ENCODE measurements at places on chromosomes 1 and 21. TPM values are rescaled to one million over a fixed set of nuclear protein-coding genes. Genes with fewer than 3 reads are reported as not detected.

GRCh38 chr21:35395728-35396127 lies 346.6 kb upstream of the RUNX1 start:
- H3K27me3 ChIP-seq = peaks cover 15% of the 10 kb centered on the region
- no peak for DNase-seq
- H3K4me1 ChIP-seq = no peaks in the 10 kb centered on the region
- no peak overlapping the region for H3K27ac ChIP-seq
- H3K4me3 ChIP-seq = no peak overlapping the region
- no peaks in the 10 kb centered on the region for H3K36me3 ChIP-seq

GRCh38 chr1:234886081-234886984 lies 242.3 kb downstream of the TOMM20 start:
- peaks cover 32% of the 10 kb centered on the region for H3K4me1 ChIP-seq
- no peaks in the 10 kb centered on the region for H3K36me3 ChIP-seq
- no peak overlapping the region for H3K27ac ChIP-seq
- DNase-seq = no peak
- no peaks in the 10 kb centered on the region for H3K27me3 ChIP-seq

GRCh38 chr21:37622755-37623154 lies 256.2 kb downstream of the DYRK1A start:
- H3K27ac ChIP-seq = no peak overlapping the region
- peaks cover 13% of the 10 kb centered on the region for H3K4me1 ChIP-seq
- H3K27me3 ChIP-seq = no peaks in the 10 kb centered on the region
- H3K4me3 ChIP-seq = no peak overlapping the region

The TRAF3IP3 gene
- 1.7 TPM for total RNA-seq

The PM20D1 gene
- total RNA-seq = not detected

The LRRC53 gene
- total RNA-seq = not detected

The TAL1 gene
- total RNA-seq = not detected

GRCh38 chr1:209190591-209191261 lies 392.8 kb upstream of the CAMK1G start:
- no peak for DNase-seq
- H3K36me3 ChIP-seq = no peaks in the 10 kb centered on the region
- H3K4me1 ChIP-seq = peaks cover 7% of the 10 kb centered on the region
- no peaks in the 10 kb centered on the region for H3K27me3 ChIP-seq
- H3K4me3 ChIP-seq = no peak overlapping the region

The EBNA1BP2 gene
- total RNA-seq = 68.3 TPM

DNA sequence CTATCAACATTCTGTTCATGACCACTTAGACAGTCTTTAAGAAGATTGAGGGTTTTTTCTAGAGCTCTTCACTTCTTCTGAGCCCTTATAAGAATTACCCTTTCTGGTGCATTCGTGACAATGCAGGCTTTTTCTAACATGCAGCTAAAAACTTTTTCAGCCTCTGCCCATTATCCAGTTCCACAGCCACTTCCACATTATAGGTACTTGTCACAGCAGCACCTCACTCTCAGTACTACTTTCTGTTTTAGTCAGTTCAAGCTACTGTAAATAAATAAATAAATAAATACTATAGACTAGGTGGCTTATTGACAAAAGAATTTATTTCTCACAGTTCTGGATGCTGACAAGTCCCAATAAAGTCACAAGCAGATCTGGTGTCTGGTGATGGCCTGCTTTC lies 284.4 kb upstream of the PKN2 start:
- no peak overlapping the region for H3K4me3 ChIP-seq
- peaks cover 5% of the 10 kb centered on the region for H3K4me1 ChIP-seq
- H3K27me3 ChIP-seq = no peaks in the 10 kb centered on the region
- no peaks in the 10 kb centered on the region for H3K36me3 ChIP-seq
- H3K27ac ChIP-seq = no peak overlapping the region

DNA sequence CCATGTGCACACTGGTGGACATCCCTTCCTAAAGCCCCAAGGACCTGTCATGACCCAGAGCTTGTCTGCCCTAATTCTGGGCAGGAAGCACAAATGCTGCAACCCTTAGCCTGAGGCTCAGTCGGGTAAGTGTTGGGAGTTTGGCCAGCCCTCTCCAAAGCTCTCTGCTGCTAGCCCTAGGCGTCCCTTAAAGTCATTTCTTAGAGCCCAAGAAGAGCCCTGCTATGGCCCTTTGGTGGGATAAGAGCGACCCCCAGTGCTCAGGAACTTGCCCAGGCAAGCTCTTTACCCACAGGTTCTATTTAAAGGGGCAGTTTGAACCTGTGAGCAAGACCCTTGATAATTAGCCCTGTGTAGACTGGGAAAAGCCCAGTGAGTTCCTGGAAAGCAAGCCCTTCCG lies 356.8 kb downstream of the RRAGC start:
- H3K27me3 ChIP-seq = peaks cover 57% of the 10 kb centered on the region
- no peak for DNase-seq
- H3K36me3 ChIP-seq = no peaks in the 10 kb centered on the region
- H3K27ac ChIP-seq = no peak overlapping the region
- H3K4me3 ChIP-seq = no peak overlapping the region

DNA sequence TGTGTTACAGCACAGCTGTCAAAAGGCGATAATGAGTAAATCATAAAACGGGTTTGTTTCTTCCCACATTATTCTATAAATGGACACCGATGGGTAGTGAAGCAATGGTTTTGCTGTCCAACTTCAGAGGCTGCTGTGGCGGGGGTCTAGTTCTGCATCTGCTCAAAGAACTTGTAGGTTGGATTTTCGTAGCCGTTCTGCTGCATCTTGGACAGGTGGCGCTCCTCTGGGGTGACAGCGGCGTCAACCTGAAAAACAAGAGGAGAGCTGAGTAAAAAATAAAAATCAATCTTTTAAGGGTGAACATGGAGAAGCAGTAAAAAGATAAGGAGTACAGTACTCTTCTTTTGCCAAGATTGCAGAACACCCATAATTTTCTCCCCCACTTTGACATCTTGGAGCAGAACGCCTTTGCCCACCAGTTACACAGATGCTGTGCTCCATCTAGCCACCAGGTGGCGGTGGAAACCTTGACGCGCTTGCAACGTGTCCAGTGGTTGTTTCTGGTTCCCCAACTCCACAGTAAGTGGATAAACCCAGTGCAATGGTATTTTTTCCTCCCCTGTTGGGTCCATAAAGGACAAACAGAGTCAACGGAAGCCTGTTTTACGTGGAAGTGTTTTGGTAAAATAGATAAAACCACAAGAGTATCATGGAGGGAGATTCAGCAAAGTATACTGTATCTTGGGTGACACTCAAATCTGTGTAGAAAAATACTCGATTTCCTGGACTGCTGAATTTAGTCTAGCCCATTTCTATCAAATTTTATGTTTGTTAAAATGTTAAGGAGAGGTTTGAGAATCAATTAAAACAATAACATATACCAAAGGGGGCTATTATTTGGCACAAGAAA lies 147.0 kb downstream of the GABPA start:
- no peak for DNase-seq
- no peak overlapping the region for H3K27ac ChIP-seq
- H3K4me3 ChIP-seq = no peak overlapping the region
- peaks cover 48% of the 10 kb centered on the region for H3K36me3 ChIP-seq

The MCOLN3 gene
- 7.2 TPM for total RNA-seq

DNA sequence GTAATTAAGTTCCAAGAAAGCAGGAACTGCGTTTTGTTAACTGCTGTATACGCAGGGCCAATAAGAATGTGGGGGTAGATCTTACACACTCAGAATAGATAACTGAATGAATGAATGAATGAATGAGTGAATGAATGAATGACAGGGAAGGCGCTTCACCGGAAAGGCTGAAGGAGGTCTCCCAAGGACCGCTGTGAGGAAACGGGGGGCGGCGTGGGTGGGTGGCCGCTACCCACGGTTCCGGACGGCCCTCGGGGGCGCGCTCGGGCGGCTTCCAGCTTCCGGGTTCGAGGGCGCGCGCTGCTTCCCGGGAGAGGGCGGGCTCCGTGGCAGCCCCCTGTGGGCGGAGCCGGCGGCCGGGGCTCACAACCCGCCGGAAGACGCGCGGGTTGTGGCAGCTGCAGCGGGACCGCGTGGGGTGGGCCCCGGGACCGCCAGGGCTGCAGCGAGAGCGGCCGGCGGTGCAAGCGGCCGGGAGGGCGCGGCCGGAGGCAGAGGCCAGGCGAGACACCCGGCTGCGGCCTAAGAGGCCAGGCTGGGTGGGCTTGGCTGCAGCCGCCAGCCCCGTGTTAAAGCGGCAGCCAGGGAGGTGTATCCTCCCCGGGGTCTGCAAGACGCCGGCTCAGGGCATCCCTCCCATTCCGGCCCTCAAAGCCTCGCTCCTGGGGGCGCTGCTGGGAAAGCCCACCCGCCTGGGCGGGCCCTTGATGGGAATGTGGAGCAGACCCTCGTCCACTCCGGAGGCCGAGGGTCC lies at the start of gene ZFP69:
TSS of gene ZFP69 (plus strand) at position 367 of the 754 bp plus-strand sequence. CDS start 2,072 bp downstream, outside the sequence.
- H3K36me3 ChIP-seq = peaks cover 19% of the 10 kb centered on the region
- no peaks in the 10 kb centered on the region for H3K27me3 ChIP-seq
- peaks cover 11% of the 10 kb centered on the region for H3K4me1 ChIP-seq
- H3K27ac ChIP-seq = peak within 1 kb of the TSS; percentile 76
- peak within 1 kb of the TSS; percentile 92 for H3K4me3 ChIP-seq

The ZNF669 gene
- 21.3 TPM for total RNA-seq

DNA sequence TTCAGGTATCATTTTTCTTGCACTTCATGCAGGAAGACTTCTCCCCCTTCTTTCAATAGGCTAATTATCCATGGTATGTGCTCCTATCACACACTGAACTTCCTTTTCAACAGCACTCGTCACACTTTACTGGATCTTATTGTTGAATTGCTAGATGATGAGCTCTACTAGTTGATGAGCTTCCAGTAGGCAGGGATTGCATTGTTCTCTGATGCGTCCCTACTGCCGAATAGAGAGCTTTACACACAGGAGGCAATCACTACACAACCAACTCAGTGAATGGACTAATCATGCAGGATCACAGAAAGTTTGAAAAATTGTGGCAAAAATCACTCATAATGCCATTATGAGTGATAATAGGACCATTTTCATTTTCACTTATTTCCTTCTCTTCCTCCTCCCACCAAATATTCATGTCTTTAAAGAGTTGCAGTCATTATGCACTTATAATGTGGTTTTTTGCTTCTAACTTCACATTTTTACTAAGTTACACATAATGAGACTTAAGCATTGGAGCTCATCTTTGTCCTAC lies 128.1 kb upstream of the ZNF648 start:
- no peak overlapping the region for H3K27ac ChIP-seq
- peaks cover 23% of the 10 kb centered on the region for H3K4me1 ChIP-seq
- H3K36me3 ChIP-seq = no peaks in the 10 kb centered on the region

The FYB2 gene
- total RNA-seq = 0.76 TPM

GRCh38 chr1:221497046-221497445 lies 244.8 kb downstream of the DUSP10 start:
- H3K36me3 ChIP-seq = no peaks in the 10 kb centered on the region
- DNase-seq = no peak
- no peaks in the 10 kb centered on the region for H3K4me1 ChIP-seq
- no peak overlapping the region for H3K4me3 ChIP-seq

The CCDC17 gene
- total RNA-seq = 3.6 TPM

- peaks cover 15% of the 10 kb centered on the region for H3K36me3 ChIP-seq
- no peak overlapping the region for H3K27ac ChIP-seq
Measured at GRCh38 chr1:5980314-5981008, 11.8 kb downstream of the NPHP4 start.

DNA sequence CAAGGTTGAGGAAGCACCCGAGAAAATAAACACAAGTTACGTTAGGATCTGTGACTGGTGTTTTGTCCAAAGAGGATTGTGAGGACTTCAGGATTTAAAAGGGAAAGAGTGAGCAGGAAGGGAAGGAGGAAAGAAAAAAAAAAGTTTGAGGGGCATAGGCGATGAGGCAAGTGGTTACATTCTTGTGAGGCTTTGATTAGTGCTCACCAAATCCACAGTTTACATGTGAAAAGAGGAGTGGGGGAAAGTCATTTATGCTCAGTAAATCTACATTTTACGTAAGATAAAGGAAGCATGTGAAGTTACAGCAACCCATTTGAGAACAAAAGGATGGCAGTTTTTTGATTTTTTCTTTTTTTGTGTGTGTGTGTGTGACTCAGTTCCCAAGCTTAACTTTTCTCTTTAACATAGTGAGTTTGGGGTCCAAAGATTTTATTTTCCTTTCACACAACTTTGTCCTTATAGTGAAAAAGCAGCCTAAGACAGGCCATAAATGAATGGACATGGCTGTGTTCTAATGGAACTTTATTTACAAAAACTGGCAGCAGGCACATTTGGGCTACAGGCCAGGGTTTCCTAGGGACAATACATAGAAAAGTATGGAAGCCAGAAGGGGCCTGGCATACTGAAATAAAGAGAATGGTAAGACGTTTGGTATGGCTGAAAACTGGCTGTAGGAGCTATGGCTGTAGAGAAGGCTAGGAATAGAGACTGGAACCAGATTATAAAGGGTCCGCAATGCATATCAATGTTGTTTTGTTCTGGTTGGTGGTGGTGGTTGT lies 121.7 kb downstream of the FGGY start:
- no peak overlapping the region for H3K27ac ChIP-seq
- H3K27me3 ChIP-seq = no peaks in the 10 kb centered on the region
- no peak overlapping the region for H3K4me3 ChIP-seq
- DNase-seq = no peak

DNA sequence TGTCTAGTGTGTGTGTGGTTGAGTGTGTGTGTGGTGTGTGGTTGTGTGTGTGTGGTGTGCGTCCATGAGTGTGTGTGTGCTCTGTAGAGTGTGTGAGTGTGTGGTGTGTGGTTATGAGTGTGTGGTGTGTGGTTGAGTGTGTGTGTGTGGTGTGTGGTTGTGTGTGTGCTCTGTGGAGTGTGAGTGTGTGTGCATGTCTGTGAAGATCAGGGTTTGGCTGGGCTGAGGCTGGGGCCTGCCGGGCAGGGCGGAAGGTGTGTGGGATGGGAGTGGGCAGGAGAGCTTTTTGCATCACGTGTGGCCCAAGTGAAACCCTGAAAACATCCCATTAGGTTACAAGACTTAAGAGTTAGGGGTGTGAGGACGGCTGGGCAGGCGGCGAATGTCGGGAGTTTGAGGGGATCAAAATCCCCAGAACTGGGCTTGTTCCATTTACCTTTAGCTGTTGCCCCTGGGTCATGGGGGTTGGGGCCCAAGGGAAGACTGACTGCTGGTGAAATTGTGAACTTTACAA lies 2.9 kb upstream of the FCMR start:
- no peak for DNase-seq
- no peak overlapping the region for H3K27ac ChIP-seq
- no peaks in the 10 kb centered on the region for H3K36me3 ChIP-seq
- no peaks in the 10 kb centered on the region for H3K4me1 ChIP-seq
- H3K27me3 ChIP-seq = no peaks in the 10 kb centered on the region

DNA sequence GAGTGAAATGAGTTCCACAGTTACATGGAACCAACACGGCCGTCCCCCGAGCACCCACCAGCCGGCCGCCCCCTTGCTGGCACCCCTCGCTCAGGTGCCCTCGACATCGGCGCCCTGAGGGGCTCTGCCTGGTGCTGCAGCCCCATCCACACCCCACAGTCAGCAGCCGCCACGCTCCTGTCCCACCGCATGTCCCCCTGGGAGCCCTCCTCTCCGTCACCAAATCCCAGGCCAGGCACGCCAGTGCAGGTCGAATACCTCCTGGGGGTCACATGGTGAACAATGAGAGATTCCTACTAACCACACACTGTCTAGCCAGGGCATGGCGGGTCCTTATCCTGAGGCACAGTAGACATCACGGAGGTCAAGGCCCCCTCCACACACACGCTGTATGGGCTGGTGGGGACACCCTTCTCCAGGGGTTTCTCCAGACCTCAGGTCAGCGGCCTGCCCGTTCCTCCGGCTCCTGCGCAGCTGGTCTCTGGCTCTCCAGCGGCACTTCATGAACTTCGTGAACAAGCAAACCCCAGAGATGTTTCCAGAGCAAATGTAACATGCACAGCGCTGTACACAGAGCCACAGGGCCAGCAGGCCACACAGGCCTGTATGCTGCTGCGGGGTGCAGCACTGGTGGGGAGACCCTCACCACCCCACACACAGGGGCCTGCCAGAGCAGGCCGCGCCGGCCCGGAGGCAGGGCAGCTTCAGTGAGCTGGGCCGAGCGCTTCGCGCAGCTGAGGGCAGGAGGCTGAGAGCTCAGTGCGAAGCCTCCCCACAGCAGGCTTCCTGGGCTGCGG lies 21.8 kb downstream of the POFUT2 start:
- peak; percentile 64 for DNase-seq
- H3K4me3 ChIP-seq = no peak overlapping the region
- H3K27me3 ChIP-seq = no peaks in the 10 kb centered on the region
- no peaks in the 10 kb centered on the region for H3K4me1 ChIP-seq
- H3K36me3 ChIP-seq = peaks cover 11% of the 10 kb centered on the region

All from type B pancreatic cell (in vitro differentiated cells).